MV-4-11 (cell line): ENCODE measurements at places on chromosomes 2 and 18.

DNA sequence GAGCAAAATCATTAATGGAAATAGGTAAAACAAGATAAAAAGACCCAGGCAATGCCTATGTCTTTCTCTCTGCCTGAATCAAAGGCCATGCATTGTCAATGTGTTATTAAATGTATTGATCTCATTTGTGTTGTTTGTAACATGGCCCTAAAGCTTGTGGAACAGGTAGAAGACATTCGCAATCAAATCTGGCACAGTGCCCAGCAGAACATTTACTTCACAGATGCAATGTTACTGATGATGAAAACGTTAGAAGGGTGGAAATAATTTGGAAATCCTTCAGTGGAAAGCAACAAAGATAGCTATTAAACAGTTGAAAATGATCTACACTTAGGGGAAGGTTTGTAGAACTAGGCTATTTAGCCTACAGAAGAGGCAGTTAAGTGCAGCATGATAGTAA lies 368.2 kb downstream of the EPHA4 start:
- no peak for DNase-seq

DNA sequence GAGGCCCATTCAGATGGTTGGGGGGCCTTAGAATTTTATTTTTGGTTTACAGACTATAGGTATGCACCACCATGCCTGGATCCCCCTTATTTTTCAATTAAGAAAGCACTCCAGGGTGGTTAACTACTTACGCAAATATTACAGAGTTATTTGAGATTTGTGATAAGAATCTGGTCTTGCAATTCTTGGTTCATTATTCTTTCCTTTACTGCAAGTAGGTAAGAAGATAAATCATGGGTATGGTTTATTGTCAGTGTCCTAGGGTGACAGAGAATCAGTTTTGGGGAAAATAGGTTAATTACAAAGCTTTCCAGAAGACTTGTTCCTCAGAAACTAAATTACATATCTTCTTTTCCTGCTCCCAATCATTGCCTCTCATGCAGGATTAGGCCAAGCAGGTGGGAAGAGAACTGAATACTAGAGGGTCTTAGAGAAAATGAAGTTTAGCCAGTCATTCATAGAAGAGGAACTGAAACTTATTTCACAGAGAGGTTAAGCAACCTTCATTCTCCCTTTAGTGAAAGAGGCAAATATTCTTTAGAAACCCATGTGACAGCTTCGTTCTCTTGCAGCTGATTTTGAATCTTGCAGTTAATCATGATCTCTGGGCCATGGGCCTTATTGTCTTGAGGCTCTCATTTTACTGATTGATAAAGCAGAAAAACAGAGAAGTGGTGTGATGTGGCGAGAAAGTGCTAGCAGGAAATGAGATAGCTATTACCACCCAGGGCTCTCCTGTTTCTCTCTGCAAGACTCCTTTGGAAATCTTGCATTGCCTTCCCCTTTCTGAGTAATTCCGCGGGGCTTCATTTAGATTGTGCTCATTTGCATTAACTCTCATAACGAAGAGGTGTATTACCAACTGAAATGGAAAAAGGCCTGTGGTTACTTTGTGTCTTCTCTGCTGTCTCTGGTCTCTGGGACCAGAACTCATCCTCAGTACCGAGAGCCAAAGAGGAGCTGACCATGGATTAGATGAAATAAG lies 44.8 kb upstream of the ARHGAP25 start:
- peak; percentile 96 for DNase-seq

DNA sequence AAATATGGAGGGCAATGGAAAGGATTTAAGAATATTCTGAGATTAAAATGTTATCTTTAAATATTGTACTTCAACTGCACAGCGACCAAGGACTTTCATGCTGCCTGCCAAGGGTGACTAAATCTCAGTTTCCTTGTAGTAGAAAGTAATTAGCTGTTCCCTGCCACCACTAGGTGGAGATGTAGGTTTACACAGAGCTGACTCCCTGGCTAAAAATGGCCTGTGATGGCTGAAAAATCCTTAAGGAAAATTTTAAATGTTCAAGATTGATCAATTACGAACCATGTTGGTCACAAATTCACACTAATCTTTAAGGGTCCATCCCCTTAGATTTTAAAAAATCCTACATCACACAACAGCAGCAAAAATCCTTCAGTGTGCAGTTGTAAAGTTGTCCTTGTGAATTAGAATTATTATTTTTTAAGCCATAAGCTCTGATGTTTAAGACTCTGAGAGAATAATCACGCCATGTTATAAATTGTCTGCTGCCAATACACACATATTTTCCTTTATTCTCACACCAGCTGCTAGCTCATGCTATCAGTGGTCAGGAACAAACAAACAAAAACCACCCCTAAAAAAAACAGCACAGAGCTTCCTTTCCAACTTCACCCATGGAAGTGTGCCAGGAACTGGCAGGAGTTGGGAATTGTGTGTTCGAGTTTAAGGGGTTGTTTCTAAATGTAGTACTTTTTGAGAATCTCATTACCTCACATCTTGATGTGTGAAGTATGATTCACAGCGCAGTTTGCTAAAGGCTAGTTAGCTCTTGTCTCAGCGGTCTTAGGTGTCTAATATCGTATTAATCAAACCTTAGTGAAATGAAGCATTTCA lies 399.8 kb downstream of the TMEM182 start:
- peak; percentile 36 for DNase-seq

- no peak for DNase-seq
Measured at GRCh38 chr2:160555420-160556071, 61.9 kb upstream of the RBMS1 start.

- no peak for DNase-seq
Measured at GRCh38 chr2:238346544-238346943, 26.2 kb downstream of the TRAF3IP1 start.

DNA sequence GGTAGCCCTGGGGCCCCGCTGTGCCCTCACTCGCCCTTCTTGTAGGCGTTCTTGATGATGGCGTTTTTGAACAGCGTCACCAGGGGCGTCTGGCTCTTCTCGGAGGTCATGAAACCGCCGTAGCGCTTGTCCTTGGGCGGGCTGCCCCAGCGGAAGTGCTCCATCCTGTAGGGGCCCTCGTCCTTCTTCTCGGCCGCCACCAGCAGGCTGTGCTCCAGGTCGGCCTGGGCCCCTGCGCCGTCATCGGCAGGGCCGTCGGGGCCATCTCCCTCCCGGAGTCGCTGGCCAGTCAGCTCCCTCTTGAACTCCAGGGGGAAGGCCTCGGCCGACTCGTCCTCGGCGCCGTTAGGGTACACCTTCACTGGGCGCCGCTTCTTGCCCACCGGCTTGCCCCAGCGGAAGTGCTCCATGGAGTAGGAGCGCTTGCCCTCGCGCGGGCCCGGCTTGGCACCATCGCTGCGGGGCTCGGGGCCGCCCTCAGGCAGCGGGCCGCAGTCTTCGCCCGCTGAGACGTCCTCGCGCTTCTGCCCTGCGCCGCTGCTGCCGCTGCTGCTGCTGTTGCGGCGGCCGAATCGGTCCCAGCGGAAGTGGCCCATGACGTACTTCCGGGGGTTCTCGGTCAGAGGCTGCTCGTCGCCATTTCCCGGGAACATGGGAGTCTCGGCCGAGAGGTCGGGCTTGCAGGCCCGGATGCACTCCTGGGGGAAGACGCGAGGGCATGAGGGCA lies 7.2 kb downstream of the POMC start:
- no peak for DNase-seq

DNA sequence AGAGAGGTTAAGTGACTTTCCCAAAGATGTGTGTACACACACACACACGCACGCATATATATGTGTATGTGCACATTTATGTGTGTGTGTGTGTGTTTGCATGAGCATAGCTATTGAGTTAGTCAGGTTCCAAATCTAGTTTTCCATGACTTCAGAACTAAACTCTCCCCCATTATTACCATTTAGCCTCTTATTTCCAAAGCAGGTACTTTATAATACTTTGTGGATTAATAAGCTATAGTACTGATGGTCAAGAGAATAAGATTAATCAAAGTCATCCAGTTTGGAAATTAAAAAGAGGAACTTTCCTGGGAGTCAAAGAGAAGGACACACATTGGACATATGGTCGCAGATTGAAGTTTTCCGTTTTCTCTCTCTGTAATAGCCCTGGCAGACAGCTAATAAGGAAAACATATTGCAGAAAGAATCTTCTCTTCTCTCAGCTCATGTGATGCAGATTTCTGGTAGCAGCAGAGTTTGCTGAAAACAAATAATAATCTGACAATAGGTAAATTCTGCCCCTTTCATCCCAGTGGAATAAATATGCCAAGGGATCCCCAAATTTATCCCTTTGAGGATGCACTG lies 410.9 kb upstream of the TCF4 start:
- no peak for DNase-seq

GRCh38 chr2:111910609-111911277 lies 12.3 kb downstream of the MERTK start:
- DNase-seq = no peak

DNA sequence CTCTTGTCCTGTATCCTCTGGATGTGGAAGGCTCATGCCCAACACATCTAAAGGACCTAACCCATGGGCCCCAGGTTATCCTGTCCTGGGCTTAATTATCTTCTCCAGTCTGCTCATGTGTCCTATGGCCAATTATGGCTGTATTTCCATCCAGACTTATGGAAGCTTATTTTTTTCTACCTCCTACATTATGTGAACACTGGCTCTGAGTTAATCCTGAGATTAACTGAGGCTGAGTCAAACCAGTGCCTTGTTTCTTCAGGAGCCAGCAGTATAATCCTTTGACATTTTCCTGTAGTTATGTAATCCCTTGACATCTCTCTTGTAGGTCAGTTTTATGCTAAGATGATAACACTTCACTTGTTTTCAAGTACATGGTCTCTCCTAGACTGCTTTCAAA lies 213.6 kb downstream of the PMAIP1 start:
- DNase-seq = no peak

- DNase-seq = no peak
Measured at GRCh38 chr2:207357216-207357615, 172.5 kb upstream of the CREB1 start.

- DNase-seq = peak; percentile 75
Measured at GRCh38 chr2:96233880-96234316, 25.3 kb upstream of the STARD7 start.

DNA sequence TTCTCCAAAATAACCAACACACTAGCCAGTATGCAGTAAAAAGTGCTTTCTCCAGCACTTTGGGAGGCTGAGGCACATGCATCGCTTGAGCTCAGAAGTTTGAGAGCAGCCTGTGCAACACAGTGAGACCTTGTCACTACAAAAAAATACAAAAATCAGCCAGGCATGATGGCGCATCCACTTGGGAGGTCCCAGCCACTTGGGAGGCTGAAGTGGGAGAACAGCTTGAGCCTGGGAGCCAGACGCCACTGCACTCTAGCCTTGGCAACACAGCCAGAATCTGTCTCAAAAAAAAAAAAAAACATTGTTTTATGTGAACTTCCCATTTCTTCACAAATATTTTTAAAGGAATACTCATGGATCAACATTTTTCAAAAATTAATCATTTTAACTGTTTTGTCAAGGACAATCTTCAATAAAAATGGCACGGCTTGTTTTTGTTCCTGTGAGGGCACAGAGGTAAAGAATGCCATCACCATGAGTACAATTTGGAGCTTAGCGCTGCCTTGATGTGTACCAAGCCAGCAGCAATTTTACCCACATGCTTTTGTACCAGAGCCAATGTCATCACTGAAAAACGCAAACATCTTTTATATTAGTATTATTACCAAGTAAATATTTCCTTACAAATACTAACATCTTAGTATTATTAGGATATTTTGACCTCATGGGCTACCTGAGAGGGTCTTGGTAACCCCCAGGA lies 26.7 kb downstream of the RAB1A start:
- no peak for DNase-seq

- DNase-seq = no peak
Measured at GRCh38 chr2:212843409-212844199, 305.0 kb upstream of the ERBB4 start.
